ENCODE measurements at places on chromosomes 2 and 18. TPM values are rescaled to one million over a fixed set of nuclear protein-coding genes. Genes with fewer than 3 reads are reported as not detected.

DNA sequence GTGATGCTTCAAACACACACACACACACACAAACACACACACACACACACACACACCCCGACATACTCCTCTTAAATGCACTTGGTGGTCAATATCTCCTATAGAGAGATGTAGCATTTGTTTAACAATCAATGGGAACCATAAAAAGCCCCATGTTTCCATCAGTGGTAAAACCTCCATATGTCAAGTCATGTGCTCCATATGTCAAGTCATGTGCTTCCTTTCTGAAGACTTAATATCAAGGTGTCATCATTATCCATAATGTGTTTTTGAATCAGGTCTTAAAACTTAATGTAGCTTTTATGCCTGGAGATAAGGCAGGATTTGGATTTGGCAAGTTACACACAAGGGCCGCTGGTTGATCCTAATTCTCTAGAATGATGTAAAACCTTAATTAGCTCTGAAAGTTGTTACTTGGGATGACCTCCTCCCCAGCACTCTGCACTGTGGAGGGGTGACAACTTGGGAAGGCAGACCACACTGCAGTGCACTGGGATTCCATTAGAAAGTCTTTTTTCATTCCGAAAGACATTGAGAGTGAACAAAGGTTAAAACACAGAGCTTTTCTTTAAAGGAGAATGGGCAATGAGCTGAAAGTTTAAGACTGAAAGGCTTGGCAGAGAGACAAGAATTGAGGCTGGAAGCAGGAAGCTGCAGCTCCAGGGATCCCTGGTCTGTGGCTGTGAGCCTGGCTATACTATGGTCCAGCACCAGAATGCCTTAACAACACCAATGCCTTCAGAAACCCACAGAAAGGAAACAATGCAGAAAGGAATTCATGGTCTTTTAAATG is 26.4 kb downstream of the ALK start:
- ATAC-seq: no peak

GRCh38 chr2:86685351-86685750 is 34.7 kb upstream of the RMND5A start:
- no peak for ATAC-seq

- ATAC-seq: peak; percentile 56
These were observed 239.6 kb downstream of the MREG start for GRCh38 chr2:215773728-215774127.

PTPRM gene
- total RNA-seq: 5.3 TPM

RAD51AP2 gene
- total RNA-seq: 0.16 TPM

SERPINB3 gene
- total RNA-seq: 879 TPM
